NCI-H1092 (cell line): ENCODE measurements at places on chromosomes 5 and 9.

GRCh38 chr5:134545070-134545868 lies 19.8 kb downstream of the JADE2 start:
- DNase-seq: no peak

DNA sequence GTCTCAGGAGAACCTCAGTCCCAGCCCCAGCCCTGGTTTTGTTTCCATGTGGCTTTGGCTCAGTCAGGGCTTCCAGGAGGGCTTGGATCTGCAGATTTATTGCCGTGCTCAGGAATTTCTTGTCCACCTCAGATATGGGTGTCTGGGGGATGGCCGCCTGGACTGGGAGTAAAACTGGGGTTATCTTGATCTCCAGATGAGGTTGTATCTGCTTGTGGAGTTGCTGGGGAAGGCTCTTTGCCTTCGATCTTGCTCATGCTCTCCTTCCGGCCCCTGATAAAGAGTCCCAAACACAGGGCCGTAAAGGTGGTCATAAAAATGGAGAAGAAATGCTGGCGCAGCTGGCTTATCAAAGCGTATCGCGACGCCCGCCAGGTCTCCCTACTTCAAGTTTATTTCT lies 17.8 kb upstream of the PITX1 start:
- no peak for DNase-seq

GRCh38 chr9:127053960-127054359 lies 68.5 kb downstream of the ANGPTL2 start:
- no peak for DNase-seq

DNA sequence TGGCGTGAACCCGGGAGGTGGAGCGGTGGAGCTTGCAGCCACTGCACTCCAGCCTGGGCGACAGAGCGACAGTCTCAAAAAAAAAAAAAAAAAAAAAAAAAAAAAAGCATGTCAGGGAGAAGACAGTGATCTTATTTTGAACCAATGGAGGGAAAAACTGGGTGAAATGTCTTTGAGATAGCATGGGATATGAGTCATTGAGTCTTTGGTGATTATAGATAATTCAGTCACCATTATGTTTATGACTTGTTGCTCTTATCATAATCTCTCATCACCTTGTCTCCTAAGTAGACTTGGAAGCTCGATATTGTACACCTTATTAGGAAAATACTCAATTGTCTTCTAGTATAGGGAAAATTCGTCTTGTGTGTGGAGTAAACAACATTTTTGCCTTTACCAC lies 55.1 kb upstream of the KDM4C start:
- no peak for DNase-seq

DNA sequence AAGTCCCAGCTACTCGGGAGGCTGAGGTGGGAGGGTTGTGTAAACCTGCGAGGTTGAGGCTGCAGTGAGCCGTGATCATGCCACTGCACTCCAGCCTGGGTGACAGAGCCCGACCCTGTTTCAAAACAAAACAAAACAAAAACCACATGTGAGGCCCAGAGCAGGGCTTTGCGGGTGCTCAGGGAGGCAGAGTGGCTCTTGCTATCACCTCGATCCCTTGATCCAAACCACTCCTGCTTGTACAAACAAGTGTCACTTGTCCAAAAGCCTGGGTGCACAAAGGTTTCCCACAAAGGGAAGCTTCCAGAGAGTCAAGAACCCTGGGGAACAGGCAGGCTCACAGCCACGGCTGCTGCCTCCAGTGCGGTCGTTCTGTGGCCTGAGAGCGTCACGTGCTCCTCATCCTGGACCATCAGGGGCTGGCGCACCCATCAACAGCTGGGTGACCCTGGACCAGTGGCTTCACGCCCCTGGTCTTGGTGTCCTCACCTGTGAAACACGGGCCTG lies 162.7 kb downstream of the C9orf50 start:
- DNase-seq: peak; percentile 75

DNA sequence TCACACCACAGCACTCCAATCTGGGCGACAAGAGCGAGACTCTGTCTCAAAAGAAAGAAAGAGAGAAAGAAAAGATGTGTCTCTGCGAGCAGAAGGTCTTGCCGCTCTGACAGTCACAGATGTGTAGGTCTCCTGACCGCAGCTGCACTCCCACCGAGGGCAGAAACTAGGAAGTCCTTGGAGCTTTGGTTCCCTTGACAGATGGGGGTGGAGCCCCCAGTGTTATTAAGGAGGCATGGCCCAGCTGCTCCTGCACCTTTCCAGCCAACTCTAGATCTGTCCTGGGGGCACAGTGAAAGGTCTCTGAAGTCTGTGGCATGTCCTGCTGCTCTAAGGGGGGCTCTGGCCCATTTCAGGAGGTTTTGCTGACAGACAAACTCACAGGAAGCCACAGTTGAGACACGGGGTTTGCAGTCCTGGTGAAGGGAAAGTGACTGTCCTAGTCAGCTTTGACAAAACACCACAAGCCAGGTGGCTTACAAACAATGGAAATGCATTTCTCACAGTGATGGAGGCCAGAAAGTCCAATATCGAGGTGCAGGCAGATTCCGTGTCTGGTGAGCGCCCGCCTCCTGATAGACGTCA lies 9.0 kb upstream of the DIPK1B start:
- no peak for DNase-seq

DNA sequence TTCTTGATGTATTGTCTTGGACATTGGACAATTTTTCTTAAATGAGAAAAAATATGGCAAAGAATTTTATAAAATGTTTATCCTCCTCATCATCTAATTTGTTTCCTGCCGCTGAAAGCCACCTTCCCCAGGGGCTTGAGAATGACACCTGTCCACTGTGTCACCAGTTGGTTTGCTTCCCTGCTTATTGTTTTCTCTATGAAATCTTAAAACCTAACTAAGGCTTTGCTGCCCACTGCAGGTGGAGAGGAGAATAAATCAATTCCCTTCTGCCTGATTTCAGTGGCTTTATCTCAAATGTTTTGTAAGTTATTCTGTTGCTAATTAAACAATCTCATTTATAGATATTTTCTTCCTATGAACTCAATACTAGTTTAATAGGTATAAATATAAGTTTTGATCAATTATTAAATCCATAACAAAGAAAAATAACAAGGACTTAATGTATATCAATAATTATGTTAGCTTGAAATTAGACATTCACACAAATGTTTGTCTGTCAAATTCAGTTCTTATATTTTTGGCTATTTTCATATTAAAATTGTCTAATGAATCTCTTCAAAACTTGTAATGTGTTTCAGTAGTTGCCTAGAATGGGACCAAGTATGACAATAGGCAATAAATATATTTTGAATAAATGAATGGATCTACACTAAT lies 822.5 kb downstream of the PTPRD start:
- peak; percentile 80 for DNase-seq

DNA sequence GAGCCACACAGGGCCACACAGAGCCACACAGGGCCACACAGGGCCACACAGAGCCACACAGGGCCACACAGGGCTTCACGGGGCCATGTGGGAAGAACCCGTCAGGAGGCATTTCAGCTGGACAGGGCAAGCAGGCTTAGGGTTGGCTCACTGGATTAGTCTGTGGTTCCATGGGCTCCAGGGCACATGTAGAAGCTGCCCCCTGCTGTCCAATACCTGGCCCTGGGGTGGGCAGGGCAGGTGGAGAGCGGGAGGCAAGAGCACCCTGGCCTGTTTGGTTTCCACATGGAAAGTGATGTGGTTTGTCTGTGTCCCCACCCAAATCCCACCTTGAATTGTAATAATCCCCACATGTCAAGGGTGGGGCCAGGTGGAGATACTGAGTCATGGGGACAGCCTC lies 16.4 kb upstream of the LPCAT1 start:
- DNase-seq: no peak

DNA sequence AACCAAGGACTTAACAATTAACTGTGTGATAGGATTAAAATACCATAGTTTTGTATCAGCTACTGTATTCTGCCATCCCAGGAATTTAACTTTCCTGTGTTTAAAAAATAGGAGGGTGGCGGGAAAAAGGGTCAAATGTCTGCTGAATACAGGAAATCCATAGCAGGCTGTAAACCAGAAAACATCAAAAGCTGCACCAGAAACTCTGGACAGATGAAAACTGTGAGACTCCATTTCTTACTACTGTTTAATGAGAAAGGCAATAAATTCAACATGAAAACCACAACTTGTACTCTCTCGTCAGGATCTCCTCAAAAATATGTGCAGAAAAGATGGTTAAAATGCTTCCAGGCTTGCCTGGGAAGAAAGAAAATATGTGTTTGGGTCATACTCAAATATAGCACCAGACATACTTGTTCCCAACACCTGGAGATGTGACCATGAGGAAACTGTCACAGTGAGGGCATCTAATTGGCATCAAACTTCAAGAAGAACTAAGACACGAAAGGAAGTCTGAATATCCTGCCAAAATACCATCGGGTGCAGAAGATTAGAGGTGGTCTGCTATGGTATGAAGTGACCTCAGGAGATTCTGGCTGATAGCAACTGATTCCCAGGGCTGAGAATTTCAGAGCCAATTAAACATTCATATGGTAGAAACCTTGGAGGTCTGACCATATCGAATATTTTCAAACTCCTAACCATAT lies 164.7 kb upstream of the TARS1 start:
- no peak for DNase-seq

DNA sequence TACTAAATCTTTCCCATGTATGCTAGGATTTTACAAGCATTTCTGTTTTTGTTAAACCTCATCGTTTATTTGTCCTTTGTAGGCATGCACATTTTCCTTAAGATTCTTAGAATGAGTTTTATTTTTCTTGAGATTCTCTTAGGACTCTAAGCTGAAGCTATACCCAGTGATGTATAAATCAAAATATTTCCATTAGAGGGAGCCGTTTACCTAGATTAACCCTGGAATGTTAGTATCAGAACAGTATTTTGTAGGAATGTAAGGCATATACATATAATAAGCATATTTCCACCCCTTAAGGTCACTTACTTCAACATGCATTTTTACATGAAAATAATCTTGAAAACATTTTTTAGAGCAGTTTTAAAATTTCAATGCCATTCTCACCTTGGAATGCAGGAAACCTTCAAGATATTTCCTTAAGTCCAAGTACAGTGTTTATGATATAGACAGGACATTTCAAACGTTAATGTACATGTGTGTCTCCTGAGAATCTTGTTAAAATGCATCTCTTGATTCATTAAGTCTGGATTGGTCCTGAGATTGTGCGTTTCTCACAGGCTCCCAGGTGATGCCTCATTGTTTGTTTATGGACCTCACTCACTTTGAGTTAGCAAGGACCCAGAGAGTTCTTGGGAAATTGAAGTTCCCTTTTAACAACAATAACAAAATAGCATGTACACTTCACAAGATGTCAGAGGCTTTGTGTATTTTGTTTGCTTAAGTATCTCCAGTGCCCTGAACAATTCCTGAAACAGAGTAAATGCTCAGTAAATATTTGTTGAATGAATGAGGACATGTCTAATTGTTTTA lies 34.9 kb upstream of the FCHO2 start:
- no peak for DNase-seq

DNA sequence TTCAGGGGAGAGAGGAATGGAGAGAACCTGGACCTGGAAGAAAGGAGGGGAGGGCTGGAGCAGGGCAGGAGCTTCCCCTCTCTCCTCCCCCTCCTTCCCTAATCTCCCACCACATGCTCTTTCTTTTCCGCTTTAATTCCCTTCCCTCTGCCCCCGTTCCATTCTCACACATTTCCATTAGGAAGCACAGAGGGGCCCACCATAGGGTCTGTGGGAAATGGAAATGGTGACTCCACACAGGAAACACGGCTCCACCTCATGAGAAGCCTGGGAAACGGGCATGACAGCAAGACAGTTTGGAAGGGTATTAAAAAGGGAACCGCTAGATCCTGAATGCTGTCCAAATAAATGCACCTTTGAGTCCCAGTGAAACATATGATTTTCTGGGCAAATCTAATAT lies 64.9 kb upstream of the ENTREP1 start:
- no peak for DNase-seq
